Activated CD8-positive, alpha-beta memory T cell treated with anti-CD3 and anti-CD28 coated beads for 1 hour (primary cell): ENCODE measurements at places on chromosomes 1 and 21.

DNA sequence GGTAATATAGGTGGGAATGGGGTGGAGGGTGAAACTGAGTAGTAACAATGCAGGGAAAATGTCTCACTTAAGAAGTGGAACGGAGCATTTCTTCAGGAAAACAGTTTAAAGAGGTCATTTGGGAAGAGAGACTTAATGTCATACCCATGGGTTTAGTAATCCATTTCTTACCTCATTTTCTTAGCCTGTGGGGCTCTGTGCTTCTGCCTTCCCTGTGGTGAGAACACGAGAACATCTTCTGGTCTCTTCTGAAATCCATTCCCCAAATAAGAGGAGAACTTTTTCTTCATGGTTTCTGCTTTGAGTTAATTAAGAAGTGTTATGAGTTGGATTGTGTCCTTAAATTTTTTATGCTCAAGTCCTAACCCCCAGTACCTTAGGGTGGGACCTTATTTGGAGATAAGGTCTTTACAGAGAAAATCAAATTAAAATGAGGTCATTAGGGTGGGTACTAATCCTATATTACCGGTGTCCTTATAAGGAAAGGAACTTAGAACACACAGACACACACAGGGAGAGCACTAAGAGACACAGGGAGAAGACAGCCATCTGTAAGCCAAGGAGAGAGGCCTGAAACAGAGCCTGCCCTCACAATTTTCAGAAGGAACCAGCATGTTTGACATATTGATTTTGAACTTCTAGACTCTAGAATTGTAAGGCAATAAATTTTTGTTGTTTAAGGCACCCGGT lies 5.4 kb downstream of the CCDC190 start:
- no peak for DNase-seq

- DNase-seq: no peak
Measured at GRCh38 chr1:151839457-151840403, at the start of gene C2CD4D. Gene C2CD4D, minus strand, starts transcription at chr1:151839820. Its CDS starts 831 bp downstream, at chr1:151838989.

DNA sequence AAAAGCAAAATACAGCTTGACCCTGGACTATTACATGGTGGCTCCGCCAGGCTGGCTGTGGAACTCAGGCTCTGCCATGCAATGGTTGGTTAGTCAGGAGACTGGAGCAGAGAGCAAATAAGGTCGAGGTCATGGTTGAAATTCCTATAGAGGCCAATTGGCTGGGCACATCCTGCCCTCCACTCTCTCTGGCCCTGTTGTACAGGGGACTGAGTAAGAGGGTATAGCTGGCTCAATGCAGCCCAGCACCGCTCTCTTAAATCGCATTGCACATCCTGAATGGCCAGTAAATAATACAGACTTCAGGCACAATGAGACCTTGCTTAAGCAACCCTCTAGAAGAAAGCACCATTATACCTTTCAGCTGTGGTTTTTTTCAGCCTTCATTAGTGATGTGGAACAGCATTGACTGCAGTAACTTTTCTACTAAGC lies 59.3 kb upstream of the PPP2R5A start:
- no peak for DNase-seq

- no peak for DNase-seq
Measured at GRCh38 chr1:217343907-217344306, 287.0 kb downstream of the GPATCH2 start.

DNA sequence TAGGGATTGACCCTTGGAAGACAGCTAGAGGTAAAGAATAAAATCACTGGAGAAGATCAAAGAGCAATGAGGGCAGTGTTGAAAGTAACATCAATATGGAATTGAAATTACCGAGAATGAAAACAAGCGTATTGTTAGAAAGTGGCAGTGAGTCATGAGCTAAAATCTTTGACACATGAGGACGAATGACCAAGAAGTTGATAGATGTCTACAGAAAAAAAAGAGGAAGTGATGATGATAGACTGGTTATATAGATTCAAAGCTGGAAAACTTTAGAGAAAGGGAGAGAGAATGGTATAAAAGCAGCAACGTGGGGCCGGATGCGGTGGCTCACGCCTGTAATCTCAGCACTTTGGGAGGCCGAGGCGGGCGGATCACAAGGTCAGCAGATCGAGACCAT lies 12.5 kb upstream of the DNM3 start:
- no peak for DNase-seq

- no peak for DNase-seq
Measured at GRCh38 chr1:25442178-25442577, 11.5 kb downstream of the MACO1 start.

DNA sequence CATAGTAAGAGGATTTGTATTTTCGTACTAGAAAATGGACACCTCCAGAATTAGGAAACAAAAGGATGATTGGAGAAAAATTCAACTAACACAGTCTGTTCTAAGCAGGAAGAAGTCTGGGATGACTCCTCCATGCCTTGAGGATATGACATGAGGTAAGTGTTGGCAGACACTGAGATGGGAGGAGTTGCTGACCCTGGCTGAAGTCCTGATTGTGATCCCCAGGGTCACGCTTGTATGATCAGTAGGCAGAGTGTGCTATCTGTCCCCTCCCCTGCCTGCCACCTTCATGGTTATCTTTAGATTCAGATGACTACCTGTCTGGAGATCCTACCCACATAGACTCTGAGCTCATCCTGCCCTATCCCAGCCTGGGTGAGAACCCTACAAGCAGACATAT lies 249.1 kb downstream of the C1orf94 start:
- no peak for DNase-seq

GRCh38 chr1:172952516-172952915 lies 98.2 kb downstream of the TNFSF18 start:
- no peak for DNase-seq

DNA sequence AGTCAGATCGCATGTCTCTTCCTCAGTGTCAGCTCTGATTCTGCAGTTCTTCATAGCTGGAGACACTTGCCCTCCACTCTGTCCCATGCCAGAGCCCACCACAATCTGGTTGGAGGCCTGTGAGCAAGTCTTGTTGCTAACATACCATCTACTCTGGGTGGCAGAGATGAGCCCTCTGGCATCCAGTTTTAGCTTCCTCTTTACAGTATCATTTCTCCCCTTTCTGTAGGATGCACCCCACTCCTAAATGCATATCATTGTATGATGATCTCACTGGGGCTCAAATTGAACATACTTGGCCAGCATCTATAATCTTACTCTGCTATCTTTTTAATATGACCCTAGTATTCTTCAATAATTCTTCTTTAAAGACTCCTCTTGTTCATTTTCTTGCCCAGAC lies 16.9 kb downstream of the PCNX2 start:
- DNase-seq: no peak

DNA sequence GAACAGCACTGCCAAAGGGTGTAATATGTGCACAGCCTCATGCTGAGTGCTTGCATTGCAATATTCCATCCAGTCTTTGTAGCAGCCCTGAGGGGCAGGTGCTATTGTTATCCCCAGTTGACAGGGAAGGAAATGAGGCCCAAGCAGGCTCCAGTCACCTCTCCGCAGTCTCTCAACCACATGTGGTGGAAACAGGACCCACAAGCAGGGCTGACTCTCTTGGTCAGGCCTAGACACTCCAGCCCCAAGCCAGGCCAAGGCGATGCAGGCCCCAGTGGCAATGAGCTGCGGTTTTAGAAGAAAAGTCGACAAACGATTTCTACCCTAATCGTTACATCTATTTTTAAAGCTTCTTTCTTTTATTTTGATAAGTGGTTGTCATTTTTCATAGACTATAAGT lies 52.6 kb upstream of the GADD45A start:
- DNase-seq: no peak

- no peak for DNase-seq
Measured at GRCh38 chr1:13492711-13493110, 21.1 kb downstream of the LRRC38 start.

- no peak for DNase-seq
Measured at GRCh38 chr1:98732985-98733781, 71.7 kb downstream of the SNX7 start.

- no peak for DNase-seq
Measured at GRCh38 chr21:32007456-32007855, 134.6 kb downstream of the HUNK start.
